H4 (cell line): ENCODE measurements at places on chromosomes 16 and 17.

DNA sequence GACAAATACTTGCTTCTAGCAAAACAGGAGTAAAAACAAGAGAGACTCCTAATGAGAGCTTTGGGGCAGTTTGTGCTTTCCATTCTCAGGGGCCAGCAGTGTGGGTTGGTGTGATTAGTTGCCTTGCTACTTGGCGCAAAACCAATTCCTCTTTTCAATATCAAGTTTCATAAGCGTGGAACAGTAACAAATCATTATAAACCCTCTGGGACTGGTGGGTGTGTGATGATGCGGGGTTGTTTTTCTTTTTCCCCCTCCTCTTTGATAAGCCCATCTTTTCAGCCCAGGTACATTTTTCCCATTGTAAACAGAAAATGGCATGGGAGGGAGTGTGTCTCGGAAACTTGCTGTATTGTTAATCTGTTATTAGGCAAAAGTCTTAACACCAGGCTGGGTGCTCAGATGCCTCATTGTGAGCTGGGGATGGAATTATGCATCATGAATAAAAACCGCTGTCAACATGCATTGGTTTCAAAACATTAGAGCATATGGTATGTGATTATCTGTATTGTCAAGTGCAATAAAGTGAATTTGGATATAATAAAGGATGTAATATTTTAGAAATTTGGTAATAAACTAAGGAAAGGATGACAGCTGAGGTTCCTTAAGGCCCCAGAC lies 166.4 kb downstream of the CCDC182 start:
- DNase-seq: no peak

- no peak for DNase-seq
These were observed 101.5 kb upstream of the CDH5 start for GRCh38 chr16:66265048-66265415.

GRCh38 chr17:79942591-79943346 lies 92.9 kb downstream of the TBC1D16 start:
- no peak for DNase-seq

- DNase-seq: no peak
These were observed 696.9 kb downstream of the KCNJ2 start for GRCh38 chr17:70865993-70866804.
